ENCODE measurements at places on chromosomes 11 and 22. TPM values are rescaled to one million over a fixed set of nuclear protein-coding genes. Genes with fewer than 3 reads are reported as not detected.
A peak's percentile ranks its signal among the peaks of the same experiment; 100 is the strongest.

The CARD16 gene
- 22.4 TPM for total RNA-seq

The ASPHD2 gene
- total RNA-seq = 0.85 TPM

The EIF3L gene
- total RNA-seq = 541 TPM

The AGBL2 gene
- 3.6 TPM for total RNA-seq

The RELT gene
- total RNA-seq = 114 TPM

The SMTN gene
- total RNA-seq = 2.9 TPM

The NUP98 gene
- total RNA-seq = 186 TPM

The CATSPER1 gene
- total RNA-seq = not detected

The KRTAP5-9 gene
- total RNA-seq = not detected

DNA sequence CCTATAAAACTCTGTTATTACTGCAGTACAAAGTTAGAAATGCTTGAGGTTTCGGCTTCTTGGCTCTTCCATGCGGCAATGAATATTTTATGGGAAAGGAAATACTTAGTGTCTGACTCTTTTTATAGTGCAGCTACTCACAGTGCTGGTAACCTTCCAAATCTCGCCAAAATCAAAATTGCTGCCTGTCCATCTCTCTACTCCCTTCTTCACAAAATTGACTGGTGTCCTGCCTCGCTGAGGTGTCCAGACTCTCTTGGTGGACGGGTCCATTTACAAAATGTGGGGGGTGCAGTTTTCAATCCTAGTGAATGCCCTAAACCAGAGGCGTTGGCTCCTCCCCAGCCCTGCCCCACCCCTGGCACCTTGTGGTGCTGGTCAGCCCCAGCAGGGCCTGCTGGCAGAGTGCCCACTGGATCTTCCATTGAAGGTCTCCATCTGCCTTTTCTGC lies 73.5 kb downstream of the ZBTB16 start:
- H3K36me3 ChIP-seq = no peaks in the 10 kb centered on the region
- no peak overlapping the region for H3K4me3 ChIP-seq
- DNase-seq = no peak

DNA sequence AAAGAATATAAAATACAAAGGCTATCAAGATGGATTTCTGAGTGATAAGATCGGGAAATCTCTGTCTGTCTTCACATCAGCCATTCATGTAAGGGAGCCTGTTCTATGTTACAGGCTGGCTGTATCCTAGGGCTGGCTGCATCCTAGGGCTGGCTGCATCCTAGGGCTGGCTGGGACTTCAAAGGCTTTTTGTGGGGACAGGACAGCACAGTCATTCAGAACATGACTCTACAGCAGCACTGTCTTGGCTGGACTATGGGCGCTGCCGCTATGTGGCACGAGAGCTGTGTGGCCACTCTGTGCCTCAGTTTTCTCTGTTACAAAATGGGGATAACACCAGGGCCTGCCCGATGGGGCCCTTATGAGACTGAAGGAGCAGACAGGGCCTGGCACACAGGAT lies 10.2 kb downstream of the ADAMTS8 start:
- H3K4me1 ChIP-seq = no peaks in the 10 kb centered on the region
- H3K4me3 ChIP-seq = no peak overlapping the region
- DNase-seq = no peak
- no peaks in the 10 kb centered on the region for H3K36me3 ChIP-seq

- no peak for DNase-seq
- H3K27ac ChIP-seq = no peak overlapping the region
- H3K27me3 ChIP-seq = no peaks in the 10 kb centered on the region
- H3K4me1 ChIP-seq = no peaks in the 10 kb centered on the region
Measured at GRCh38 chr11:131121426-131122333, 205.4 kb upstream of the SNX19 start.

GRCh38 chr11:86990515-86990914 lies 35.3 kb upstream of the FZD4 start:
- no peaks in the 10 kb centered on the region for H3K27me3 ChIP-seq
- no peak for DNase-seq
- H3K4me1 ChIP-seq = no peaks in the 10 kb centered on the region
- H3K4me3 ChIP-seq = no peak overlapping the region
- no peak overlapping the region for H3K27ac ChIP-seq
- H3K36me3 ChIP-seq = no peaks in the 10 kb centered on the region

- no peak for DNase-seq
- peaks cover 6% of the 10 kb centered on the region for H3K4me1 ChIP-seq
- no peak overlapping the region for H3K27ac ChIP-seq
- no peaks in the 10 kb centered on the region for H3K36me3 ChIP-seq
- no peak overlapping the region for H3K4me3 ChIP-seq
Measured at GRCh38 chr11:128852327-128853023, 14.6 kb downstream of the KCNJ1 start.

GRCh38 chr22:27228771-27229170 lies 571.4 kb downstream of the MIAT start:
- H3K4me1 ChIP-seq = no peaks in the 10 kb centered on the region
- DNase-seq = no peak
- H3K36me3 ChIP-seq = no peaks in the 10 kb centered on the region
- H3K4me3 ChIP-seq = no peak overlapping the region

DNA sequence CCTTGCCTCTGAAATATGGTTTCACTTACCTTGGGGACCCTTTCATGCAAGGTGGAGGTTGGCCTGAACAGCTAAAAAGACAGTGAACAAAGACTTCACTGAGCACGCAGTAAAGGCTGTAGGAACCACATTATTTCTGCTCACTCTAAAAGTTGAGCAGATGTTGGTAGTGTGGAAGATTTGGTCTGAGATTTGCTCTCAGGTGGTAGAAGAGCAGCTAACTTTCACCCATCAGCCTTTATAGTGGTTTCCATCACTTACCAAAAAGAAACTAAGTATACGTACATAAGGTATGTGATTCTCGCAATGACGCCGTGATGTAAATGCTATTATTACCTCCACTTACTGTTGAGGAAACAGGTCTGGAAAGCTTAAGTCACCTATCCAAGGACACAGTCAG lies 47.3 kb downstream of the PRR5L start:
- DNase-seq = no peak
- no peak overlapping the region for H3K27ac ChIP-seq
- no peaks in the 10 kb centered on the region for H3K4me1 ChIP-seq
- H3K4me3 ChIP-seq = no peak overlapping the region
- H3K27me3 ChIP-seq = no peaks in the 10 kb centered on the region
- H3K36me3 ChIP-seq = no peaks in the 10 kb centered on the region

GRCh38 chr11:98616098-98616655 lies 404.6 kb upstream of the CNTN5 start:
- H3K27me3 ChIP-seq = no peaks in the 10 kb centered on the region
- no peaks in the 10 kb centered on the region for H3K36me3 ChIP-seq
- no peak overlapping the region for H3K4me3 ChIP-seq
- H3K27ac ChIP-seq = no peak overlapping the region

DNA sequence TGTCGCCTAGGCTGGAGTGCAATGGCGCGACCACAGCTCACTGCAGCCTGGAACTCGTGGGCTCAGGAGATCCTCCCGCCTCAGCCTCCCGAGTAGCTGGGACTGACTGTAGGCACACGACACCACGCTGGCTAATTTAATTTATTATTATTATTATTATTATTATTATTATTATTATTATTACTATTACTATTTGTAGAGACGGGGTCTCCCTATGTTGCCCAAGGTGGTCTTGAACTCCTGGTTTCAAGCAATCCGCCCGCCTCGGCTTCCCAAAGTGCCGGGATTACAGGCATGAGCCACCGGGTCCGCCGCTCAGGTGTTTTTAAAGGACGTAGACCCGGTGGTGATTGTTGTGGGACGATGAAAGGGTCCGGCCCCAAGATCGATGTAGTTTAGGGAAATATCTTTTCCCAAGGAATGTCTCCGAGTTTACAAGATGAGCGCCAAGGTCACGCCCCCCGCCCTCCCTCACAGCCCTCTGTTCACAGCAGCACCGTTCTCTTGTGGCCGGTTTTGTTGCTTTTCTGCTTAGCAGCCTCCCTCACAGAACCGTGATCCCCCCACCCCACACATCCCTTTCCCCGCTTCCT lies 728 bp upstream of the POGLUT3 start:
- peak overlapping the region; percentile 77 for H3K4me3 ChIP-seq
- H3K27me3 ChIP-seq = no peaks in the 10 kb centered on the region
- peaks cover 15% of the 10 kb centered on the region for H3K4me1 ChIP-seq
- H3K36me3 ChIP-seq = no peaks in the 10 kb centered on the region
- H3K27ac ChIP-seq = no peak overlapping the region

DNA sequence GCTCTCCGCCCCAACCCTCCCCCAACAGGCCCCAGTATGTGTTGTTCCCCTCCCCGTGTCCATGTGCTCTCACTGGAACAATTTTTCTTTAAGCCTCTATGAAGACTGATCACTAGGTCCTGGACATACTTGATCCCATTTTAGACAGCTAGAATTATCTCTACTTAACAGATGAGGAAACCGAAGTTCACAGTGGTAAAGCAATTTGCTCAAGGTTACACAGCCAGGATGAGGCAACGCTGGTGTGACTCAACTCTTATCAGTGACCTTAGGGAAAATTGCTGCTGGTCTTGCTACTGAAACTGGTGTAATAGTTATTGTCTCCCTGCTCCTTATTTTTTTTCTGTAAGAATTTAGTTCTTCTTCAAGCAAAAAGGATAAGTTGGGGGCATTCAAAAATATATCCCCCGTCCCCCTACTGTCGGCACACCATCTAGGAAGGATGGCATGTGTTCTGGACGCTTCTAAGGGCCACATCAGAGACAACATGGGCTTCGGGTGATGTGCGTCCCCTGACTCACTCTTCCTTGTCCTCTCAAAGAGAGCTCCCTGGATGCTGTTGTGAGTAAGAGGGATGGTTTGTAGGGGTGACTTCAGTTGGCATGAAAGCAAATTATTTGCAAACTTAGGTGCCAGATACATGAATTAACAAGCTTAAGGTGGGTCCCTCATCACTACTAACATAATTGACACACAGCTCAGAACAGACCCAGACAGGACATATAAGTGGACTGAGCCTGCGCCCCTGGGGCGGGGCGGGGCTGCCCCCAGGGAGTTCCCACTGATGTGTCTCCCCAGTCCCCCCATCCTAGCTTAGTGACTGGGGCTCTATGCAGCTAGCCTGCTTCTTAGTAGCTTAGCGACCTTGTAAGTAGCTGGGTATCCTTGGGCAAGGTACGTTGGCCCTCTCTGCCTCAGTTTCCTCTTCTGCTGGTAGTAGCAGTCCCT lies 23.6 kb upstream of the ALX4 start:
- H3K4me3 ChIP-seq = no peak overlapping the region
- H3K36me3 ChIP-seq = no peaks in the 10 kb centered on the region
- H3K4me1 ChIP-seq = no peaks in the 10 kb centered on the region
- no peak overlapping the region for H3K27ac ChIP-seq
- peaks cover 22% of the 10 kb centered on the region for H3K27me3 ChIP-seq
- DNase-seq = no peak

DNA sequence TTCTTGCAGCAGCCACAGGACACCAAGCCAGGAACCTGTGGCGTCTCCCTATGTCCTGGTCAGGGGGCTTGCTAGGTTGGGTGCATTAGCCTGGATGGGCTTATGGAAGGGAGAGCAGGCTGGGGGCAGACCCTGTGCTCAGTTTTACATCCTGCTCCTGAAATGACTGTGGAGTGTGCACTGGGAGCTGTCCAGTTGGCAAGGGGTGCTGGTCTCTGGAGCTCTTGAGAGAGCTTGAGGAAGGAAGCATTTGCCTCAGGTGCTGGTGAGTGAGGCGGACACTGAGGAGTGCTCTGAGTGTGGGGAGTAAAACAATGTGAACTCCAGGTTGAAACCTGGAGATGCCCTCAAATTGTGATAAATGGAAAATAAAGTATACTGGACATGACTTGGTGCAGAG lies 3.4 kb downstream of the SCGB1D4 start:
- no peak overlapping the region for H3K4me3 ChIP-seq
- H3K27ac ChIP-seq = no peak overlapping the region
- peaks cover 4% of the 10 kb centered on the region for H3K27me3 ChIP-seq
- DNase-seq = no peak

- H3K27me3 ChIP-seq = no peaks in the 10 kb centered on the region
- no peak overlapping the region for H3K27ac ChIP-seq
- no peak overlapping the region for H3K4me3 ChIP-seq
- H3K4me1 ChIP-seq = no peaks in the 10 kb centered on the region
- no peaks in the 10 kb centered on the region for H3K36me3 ChIP-seq
Measured at GRCh38 chr11:116148056-116148455, 624.7 kb downstream of the BUD13 start.

GRCh38 chr22:43389227-43389836 lies 22.5 kb upstream of the MPPED1 start:
- H3K27me3 ChIP-seq = peaks cover 13% of the 10 kb centered on the region
- H3K4me3 ChIP-seq = no peak overlapping the region
- no peak overlapping the region for H3K27ac ChIP-seq
- no peaks in the 10 kb centered on the region for H3K36me3 ChIP-seq
- H3K4me1 ChIP-seq = peaks cover 15% of the 10 kb centered on the region

DNA sequence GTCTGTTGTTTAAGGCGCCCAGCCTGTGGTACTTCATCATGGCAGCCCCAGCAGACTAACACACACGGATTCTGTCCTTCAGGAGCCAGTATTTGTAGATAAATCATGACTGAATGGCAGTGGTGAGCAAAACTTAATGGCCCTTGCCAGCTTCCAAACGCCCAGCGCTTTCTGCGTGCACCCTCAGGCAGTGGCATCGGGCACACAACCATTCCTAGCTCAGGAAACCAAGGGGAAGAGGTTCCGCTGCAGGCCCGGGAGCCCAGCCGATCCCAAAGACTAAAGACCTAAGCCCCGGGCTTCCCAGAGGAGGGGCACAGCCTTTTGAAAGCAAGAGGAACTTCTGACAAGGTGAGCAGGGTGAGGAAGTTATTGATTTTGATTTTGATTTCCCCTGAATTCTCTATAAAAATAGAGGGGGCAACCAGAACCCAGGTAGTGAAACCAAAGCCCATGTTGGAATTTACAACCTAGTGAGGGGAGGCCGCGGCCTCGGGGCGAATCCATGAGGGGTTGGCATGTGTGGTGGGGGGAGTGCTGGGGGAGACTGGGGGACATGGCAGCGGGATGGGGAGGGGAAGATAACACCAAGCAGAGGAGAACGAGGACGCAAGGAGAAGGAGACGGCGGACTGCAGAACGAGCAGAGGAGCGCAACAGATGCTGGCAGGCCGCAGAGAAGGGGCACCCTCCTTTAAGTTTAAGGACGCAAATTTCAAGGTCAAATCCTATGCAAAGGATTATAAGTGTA lies 79.9 kb upstream of the SEPTIN5 start:
- no peak overlapping the region for H3K4me3 ChIP-seq
- DNase-seq = no peak
- no peaks in the 10 kb centered on the region for H3K36me3 ChIP-seq
- peaks cover 7% of the 10 kb centered on the region for H3K4me1 ChIP-seq
- H3K27me3 ChIP-seq = no peaks in the 10 kb centered on the region
- H3K27ac ChIP-seq = no peak overlapping the region

GRCh38 chr11:129402206-129403171 lies 26.8 kb downstream of the BARX2 start:
- DNase-seq = no peak
- no peaks in the 10 kb centered on the region for H3K27me3 ChIP-seq
- H3K4me3 ChIP-seq = no peak overlapping the region
- H3K4me1 ChIP-seq = no peaks in the 10 kb centered on the region
- no peaks in the 10 kb centered on the region for H3K36me3 ChIP-seq
